Activated gamma-delta T cell treated with Interleukin-2 at 50 U/mL for 16 hours (primary cell): ENCODE measurements at places on chromosomes 4 and X.

GRCh38 chr4:1305261-1305711 lies 15.6 kb downstream of the MAEA start:
- DNase-seq: no peak

DNA sequence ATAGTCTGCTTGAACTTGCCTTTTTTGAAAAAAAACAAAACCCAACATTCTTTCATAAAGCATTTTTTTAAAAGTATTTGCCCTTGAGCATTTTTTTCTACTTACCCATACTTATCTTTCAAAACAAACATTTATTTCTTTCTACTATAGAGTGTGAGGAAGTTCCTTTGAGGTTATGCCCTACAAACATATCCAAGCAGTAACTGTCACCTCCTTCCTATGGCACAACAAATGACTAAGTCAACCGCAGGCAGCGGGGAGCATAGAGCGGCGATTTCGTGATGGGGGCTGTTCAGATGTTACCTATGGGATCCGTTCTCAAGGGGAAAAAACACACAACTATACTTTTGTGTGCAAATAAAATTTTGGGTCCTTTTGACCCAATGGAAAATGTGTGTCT lies 19.4 kb downstream of the SPRY1 start:
- DNase-seq: no peak

DNA sequence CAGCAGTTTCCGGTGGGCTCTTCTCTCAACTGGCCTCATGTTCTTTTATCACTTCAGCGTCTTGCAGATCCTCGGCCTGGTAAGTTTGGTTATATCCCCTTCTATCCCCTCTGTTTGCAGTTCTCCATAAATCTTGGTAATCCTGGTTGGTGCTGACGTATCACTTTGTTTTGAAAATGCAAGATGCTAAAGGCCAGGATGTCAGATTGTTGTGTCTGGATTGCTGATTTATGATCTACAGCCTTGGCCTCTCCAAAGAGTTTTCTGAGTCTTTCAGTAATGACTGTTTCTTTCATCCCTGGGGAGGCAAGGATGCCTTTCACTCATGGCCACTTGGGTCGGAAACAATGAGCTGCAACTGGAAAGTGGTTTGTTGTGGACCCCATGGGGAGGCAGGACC lies 146.4 kb downstream of the AMMECR1 start:
- no peak for DNase-seq

DNA sequence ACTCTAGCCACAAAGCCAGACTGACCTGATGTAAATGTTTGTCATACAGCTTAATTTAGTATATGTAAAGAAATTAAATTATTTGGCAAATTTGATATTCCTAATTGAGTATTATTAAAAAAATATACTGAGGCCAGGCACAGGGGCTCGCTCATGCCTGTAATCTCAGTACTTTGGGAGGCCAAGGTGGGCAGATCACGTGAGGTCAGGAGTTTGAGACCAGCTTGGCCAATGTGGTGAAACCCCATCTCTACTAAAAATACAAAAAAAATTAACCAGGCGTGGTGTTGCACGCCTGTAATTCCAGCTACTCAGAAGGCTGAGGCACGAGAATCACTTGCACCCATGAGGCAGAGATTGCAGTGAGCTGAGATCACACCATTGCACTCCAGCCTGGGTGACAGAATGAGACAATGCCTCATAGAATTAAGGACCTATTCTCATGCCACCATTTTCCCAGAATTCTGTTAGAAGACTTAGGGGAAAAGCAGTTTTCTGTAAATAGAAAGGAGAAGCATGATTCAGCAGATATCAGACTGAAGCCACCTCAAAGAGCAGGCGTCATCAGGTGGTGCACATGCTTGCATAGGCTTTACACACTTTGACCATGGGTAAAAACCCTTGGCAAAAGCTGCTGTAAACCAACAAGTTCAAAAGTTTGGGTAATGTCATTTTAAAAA lies 6.1 kb downstream of the UBQLN2 start:
- no peak for DNase-seq
